ENCODE measurements at places on chromosomes 12 and 14. TPM values are rescaled to one million over a fixed set of nuclear protein-coding genes. Genes with fewer than 3 reads are reported as not detected.

Gene NFE2
- total RNA-seq = 0.44 TPM

Gene RNU4-1
- total RNA-seq = not detected

Gene NKX2-1
- not detected for total RNA-seq

Gene GALNT6
- 13.9 TPM for total RNA-seq

Gene UBE2N
- 32.6 TPM for total RNA-seq

Gene RHEBL1
- total RNA-seq = 0.23 TPM

Gene ERG28
- 23.2 TPM for total RNA-seq

Gene KSR2
- total RNA-seq = under 0.01 TPM

Gene KLRB1
- not detected for total RNA-seq

Gene GPR132
- total RNA-seq = 1.3 TPM

GRCh38 chr12:28893365-28893764, 255.7 kb upstream of the FAR2 start:
- H3K4me3 ChIP-seq = no peak overlapping the region
- no peak for DNase-seq
- H3K27me3 ChIP-seq = no peaks in the 10 kb centered on the region
- no peaks in the 10 kb centered on the region for H3K36me3 ChIP-seq
- H3K27ac ChIP-seq = no peak overlapping the region

GRCh38 chr14:62532181-62532580, 513.1 kb downstream of the KCNH5 start:
- no peak overlapping the region for H3K27ac ChIP-seq
- H3K36me3 ChIP-seq = no peaks in the 10 kb centered on the region
- H3K4me1 ChIP-seq = no peaks in the 10 kb centered on the region
- no peak overlapping the region for H3K4me3 ChIP-seq
- H3K27me3 ChIP-seq = no peaks in the 10 kb centered on the region

DNA sequence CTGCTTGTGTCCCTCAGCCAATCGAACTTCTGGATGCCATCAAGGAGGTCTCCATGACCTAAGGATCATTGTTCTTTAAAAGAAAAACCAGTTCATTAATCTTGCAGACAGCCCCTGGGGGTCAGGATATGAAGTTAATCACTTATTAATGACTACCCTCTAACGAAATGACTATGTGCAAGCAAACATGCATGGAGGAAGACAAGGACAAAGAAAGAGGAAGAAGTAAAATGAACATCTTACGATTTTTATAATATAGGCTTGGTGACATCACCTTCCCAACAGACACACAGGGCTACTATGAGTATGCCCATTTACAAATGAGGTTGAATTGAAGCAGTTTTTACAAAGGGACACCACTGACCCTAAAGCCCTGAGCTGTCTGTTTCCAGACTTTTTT, 111.1 kb upstream of the AMIGO2 start:
- no peaks in the 10 kb centered on the region for H3K36me3 ChIP-seq
- no peaks in the 10 kb centered on the region for H3K27me3 ChIP-seq
- H3K4me3 ChIP-seq = no peak overlapping the region
- H3K27ac ChIP-seq = no peak overlapping the region
- H3K4me1 ChIP-seq = peaks cover 8% of the 10 kb centered on the region

DNA sequence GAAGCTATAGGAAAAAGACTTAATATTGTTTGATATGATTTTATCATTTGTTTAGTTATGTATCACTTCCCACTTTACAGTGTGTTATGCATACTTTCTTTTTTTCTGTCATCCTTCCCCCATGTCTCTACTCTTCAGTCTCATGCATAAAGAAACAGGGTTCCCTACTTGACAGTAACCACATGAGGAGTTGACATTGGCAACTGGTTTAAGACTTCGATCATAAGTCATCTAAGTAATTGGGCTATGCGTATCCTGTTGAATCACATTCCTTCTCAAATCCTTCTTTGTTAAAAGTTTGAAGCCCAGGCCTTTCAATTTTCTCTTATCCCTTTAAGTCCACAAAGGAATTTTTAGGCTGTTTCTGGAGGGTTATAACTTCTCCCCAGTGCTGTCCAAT, 358.7 kb downstream of the RAD51B start:
- no peaks in the 10 kb centered on the region for H3K36me3 ChIP-seq
- no peaks in the 10 kb centered on the region for H3K27me3 ChIP-seq
- no peak overlapping the region for H3K4me3 ChIP-seq
- H3K27ac ChIP-seq = no peak overlapping the region

DNA sequence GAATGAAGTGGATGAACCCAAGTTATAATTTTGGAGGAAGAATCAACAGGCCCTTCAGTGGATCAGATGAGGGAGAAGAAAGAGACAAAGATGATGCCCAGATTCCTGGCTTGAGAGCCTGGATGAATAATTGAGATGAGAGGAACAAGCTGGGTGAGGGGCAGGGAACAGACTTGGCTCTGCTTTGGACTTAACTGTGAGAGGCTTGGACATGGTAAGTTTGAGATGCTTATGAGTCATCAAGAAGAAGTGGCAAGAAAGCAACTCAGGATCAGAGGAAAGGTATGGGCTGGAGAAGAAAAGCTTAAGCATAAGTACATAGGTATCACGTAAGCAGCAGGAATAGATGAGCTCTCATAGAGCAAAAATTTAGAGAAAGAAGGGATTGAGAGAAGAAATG, 55.3 kb downstream of the FIGNL2 start:
- no peaks in the 10 kb centered on the region for H3K4me1 ChIP-seq
- no peaks in the 10 kb centered on the region for H3K36me3 ChIP-seq
- no peak overlapping the region for H3K4me3 ChIP-seq
- no peaks in the 10 kb centered on the region for H3K27me3 ChIP-seq

DNA sequence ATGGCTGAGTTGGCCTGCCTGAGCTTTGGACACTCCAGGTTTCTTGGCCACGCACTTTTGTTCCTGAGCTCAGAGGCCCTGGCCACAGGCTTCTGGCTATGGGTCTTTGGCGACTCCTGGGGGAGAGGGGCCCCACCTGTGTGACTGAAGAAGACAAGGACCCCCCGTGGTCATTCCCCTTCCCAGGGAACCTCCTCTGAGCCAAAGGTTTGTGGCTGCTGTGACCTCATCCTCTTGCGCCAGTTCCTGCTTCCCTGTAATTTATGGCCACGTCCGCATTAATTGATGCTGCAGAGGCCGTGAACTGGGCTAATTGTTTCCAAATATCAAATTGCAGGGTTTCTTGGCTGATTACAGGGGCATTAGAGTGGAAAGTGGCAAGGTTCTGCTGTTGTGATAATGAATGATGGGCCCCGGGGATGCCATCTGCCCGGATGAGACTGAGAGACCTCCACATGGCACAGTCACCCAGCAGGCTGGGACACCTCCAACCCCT, 27.6 kb upstream of the NOS1 start:
- H3K36me3 ChIP-seq = no peaks in the 10 kb centered on the region

GRCh38 chr12:32889011-32889760, 7.4 kb downstream of the PKP2 start:
- H3K36me3 ChIP-seq = no peaks in the 10 kb centered on the region
- no peak for DNase-seq
- H3K27me3 ChIP-seq = no peaks in the 10 kb centered on the region
- no peak overlapping the region for H3K27ac ChIP-seq

DNA sequence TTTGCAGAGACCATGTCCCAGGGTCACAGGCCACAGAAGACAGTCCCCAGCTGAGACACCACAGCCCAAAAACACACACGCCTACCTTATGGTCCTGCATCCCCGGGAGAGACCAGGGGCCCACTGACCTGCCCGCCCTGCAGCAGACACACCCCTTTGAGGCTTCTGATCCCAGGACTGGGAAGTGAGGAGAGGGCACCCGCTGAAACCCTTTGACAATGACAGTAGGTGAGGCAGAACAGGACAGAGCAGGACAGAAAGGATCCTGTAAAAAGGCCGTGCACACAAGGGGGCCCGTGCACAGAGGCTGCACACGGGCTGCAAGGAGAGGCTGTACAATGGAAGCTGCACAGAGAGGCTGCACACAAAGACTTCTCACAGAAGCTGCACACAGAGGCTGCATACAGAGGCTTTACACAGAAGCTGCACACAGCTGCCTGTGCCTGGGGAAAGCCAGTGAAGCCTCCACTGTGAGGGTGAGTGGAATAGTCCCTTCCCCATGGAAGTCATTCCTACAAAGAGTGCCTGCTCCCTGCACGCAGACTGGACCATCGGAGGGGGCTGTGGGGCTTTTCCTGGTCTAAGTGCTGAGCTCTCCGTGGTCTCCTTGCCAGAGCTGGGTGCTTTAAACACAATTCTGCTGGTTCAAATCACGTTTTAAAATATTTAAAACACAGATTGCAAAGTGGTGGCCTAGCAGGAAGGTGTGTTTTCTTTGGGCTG, 16.6 kb upstream of the SFSWAP start:
- no peaks in the 10 kb centered on the region for H3K27me3 ChIP-seq
- no peak overlapping the region for H3K27ac ChIP-seq
- no peaks in the 10 kb centered on the region for H3K4me1 ChIP-seq
- H3K4me3 ChIP-seq = no peak overlapping the region
- no peaks in the 10 kb centered on the region for H3K36me3 ChIP-seq

- H3K27ac ChIP-seq = no peak overlapping the region
- no peak overlapping the region for H3K4me3 ChIP-seq
- DNase-seq = no peak
- H3K27me3 ChIP-seq = no peaks in the 10 kb centered on the region
Measured at GRCh38 chr12:99997806-99998205, 13.1 kb upstream of the ANKS1B start.

- no peak for DNase-seq
- no peaks in the 10 kb centered on the region for H3K27me3 ChIP-seq
Measured at GRCh38 chr14:105267820-105268548, 19.7 kb downstream of the BTBD6 start.

- H3K36me3 ChIP-seq = no peaks in the 10 kb centered on the region
- no peak overlapping the region for H3K4me3 ChIP-seq
- no peaks in the 10 kb centered on the region for H3K4me1 ChIP-seq
- H3K27ac ChIP-seq = peak overlapping the region; percentile 85
Measured at GRCh38 chr14:32702562-32702961, 236.1 kb upstream of the NPAS3 start.

GRCh38 chr14:75434890-75435248, 7.0 kb downstream of the JDP2 start:
- H3K4me3 ChIP-seq = no peak overlapping the region
- no peak overlapping the region for H3K27ac ChIP-seq
- no peaks in the 10 kb centered on the region for H3K27me3 ChIP-seq

- H3K27ac ChIP-seq = no peak overlapping the region
- no peaks in the 10 kb centered on the region for H3K36me3 ChIP-seq
- no peak for DNase-seq
Measured at GRCh38 chr12:113808095-113808951, 157.8 kb downstream of the RBM19 start.

- H3K4me1 ChIP-seq = peaks cover 63% of the 10 kb centered on the region
- peak overlapping the region; percentile 100 for H3K27ac ChIP-seq
- peak overlapping the region; percentile 75 for H3K4me3 ChIP-seq
- no peak for DNase-seq
- no peaks in the 10 kb centered on the region for H3K27me3 ChIP-seq
Measured at GRCh38 chr12:121800694-121801594, 2.9 kb upstream of the SETD1B start.

GRCh38 chr12:109797905-109798669, 35.1 kb downstream of the TRPV4 start:
- H3K36me3 ChIP-seq = no peaks in the 10 kb centered on the region
- no peaks in the 10 kb centered on the region for H3K4me1 ChIP-seq
- no peak overlapping the region for H3K4me3 ChIP-seq

GRCh38 chr12:63382930-63383329, 231.9 kb upstream of the AVPR1A start:
- no peak overlapping the region for H3K4me3 ChIP-seq
- no peak overlapping the region for H3K27ac ChIP-seq
- no peaks in the 10 kb centered on the region for H3K4me1 ChIP-seq
- H3K27me3 ChIP-seq = no peaks in the 10 kb centered on the region
- no peak for DNase-seq

- peak overlapping the region; percentile 97 for H3K27ac ChIP-seq
- peaks cover 30% of the 10 kb centered on the region for H3K4me1 ChIP-seq
- no peak for DNase-seq
- H3K36me3 ChIP-seq = peaks cover 7% of the 10 kb centered on the region
- no peaks in the 10 kb centered on the region for H3K27me3 ChIP-seq
- H3K4me3 ChIP-seq = peak overlapping the region; percentile 96
Measured at GRCh38 chr12:55831447-55831815, 2.0 kb upstream of the DNAJC14 start.

DNA sequence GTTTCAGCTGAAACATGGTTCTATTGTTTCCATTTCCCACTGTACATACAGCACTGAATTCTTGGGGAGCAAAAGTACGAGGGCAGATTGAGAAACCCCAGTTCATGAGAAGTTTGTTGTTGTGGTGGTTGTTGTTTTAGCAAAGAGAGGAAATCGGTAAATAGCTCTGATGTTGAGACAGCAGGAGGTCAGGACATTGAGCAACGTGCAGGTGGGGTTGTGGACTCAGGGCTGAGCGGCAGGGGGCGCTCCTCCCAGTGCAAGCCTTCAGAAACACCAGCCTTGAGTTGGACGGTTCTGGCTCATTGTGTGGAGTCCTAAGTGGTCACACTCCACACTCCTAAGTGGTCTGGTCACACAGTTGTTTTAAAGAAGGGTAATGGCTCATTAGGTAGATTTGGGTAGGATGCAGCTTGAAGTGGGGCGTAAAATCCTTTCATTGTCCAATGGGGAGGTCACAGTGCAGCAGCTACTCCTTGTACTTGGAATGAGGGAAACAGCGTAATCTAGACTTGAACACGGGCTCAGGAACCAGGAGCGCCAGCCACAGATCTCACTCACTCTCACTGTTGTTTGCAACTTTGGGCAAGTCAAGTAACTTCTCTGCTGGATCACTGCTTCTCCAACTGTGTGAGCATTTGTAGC, 14.5 kb upstream of the PWP1 start:
- H3K27ac ChIP-seq = no peak overlapping the region
- H3K4me1 ChIP-seq = no peaks in the 10 kb centered on the region
- DNase-seq = no peak
- no peak overlapping the region for H3K4me3 ChIP-seq

GRCh38 chr12:95796225-95796981, 5.8 kb upstream of the NTN4 start:
- no peaks in the 10 kb centered on the region for H3K27me3 ChIP-seq
- no peaks in the 10 kb centered on the region for H3K36me3 ChIP-seq
- DNase-seq = no peak
- no peak overlapping the region for H3K27ac ChIP-seq
- no peak overlapping the region for H3K4me3 ChIP-seq

DNA sequence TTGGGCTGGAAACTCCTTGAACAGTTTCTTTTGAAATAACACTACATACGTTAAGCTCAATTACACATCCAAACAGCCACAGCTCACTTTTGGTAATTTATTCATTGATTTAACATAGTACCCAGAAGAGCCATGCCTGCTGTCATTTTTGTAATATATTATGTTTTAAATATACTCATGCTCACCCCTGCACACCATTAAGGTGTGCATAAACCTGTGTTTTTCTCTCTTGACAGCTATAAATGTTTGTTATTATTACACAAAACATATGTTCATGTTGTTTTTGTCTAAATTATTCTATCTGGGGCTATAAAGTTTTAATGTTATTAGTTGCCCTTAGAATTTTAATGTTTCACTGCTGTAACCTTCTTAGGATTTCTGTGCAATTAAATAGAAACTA, 296.1 kb downstream of the AKAP6 start:
- H3K27me3 ChIP-seq = no peaks in the 10 kb centered on the region
- H3K4me1 ChIP-seq = no peaks in the 10 kb centered on the region
- DNase-seq = no peak
- no peak overlapping the region for H3K27ac ChIP-seq
- no peak overlapping the region for H3K4me3 ChIP-seq

GRCh38 chr12:114508529-114509129, 102.7 kb upstream of the TBX5 start:
- no peaks in the 10 kb centered on the region for H3K4me1 ChIP-seq
- no peaks in the 10 kb centered on the region for H3K36me3 ChIP-seq
- H3K4me3 ChIP-seq = no peak overlapping the region
- no peak overlapping the region for H3K27ac ChIP-seq
- H3K27me3 ChIP-seq = no peaks in the 10 kb centered on the region
